ENCODE measurements at places on chromosomes 16 and 17.
A peak's percentile ranks its signal among the peaks of the same experiment; 100 is the strongest.

DNA sequence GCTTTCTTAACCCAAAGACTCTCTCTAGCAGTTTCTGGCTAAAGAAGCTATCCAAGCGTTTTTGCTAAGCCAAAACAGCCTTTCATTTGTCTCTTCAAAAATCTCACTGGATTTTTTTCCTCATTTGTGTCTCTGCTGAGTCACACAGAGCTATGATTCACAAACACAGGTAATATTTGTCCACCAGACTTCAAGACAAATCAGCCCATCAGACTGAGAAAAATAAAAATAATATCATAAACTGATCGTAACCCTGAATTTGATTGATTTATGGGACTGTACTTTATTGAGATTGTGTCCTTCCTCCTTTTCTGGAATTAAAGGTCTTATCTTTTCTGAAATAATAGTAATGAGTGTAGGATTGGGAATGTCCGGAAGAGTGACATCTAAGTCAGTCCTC lies 25.8 kb downstream of the TRIM16 start:
- DNase-seq = no peak

GRCh38 chr16:75653922-75654321 lies 6.3 kb downstream of the TERF2IP start:
- peak; percentile 76 for DNase-seq

GRCh38 chr17:11308531-11308930 lies 67.5 kb downstream of the SHISA6 start:
- no peak for DNase-seq

DNA sequence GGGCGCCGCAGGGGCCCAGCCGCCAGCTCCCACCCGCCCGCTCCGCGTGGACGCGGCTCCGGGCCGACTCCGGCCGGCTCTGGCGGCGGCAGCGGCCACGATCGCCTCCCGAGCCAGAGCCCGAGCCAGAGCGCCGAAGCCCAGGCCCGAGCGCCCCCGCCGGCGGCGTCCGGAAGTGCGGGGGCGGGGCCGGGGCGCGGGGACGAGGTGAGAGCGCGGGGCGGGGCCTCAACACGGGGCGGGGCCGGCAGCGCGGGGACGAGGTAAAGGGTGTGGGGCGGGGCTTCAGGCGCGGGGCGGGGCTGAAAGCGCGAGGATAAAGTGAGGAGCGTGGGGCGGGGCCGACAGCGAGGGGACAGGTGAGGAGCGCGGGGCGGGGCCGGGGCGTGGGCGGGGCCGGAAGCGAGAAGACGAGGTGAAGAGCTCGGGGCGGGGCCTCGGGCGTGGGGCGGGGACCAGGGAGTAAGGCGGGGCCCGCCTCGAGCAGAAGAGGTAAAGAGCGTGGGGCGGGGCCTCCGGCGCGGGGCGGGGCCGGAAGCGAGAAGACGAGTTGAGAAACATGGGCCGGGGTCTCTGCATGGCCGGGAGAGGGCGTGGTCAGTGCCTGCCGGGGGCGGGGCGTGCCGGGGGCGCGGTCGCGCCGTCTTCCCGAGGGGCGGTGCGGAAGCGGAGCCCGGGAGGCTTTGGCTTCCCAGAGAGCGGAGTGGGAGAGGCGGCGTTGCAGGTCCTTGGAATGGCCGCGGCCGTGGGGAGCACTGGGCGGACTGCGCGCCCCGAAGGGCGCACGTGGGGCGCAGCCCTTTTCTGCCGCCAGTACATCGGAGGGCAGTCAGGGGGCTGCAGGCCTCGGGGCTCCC lies at the start of gene AXIN1:
Gene AXIN1 (minus strand): TSS at position 177 of the 857 bp plus-strand sequence. CDS start 5,698 bp downstream, outside the sequence.
- DNase-seq = peak; percentile 85

DNA sequence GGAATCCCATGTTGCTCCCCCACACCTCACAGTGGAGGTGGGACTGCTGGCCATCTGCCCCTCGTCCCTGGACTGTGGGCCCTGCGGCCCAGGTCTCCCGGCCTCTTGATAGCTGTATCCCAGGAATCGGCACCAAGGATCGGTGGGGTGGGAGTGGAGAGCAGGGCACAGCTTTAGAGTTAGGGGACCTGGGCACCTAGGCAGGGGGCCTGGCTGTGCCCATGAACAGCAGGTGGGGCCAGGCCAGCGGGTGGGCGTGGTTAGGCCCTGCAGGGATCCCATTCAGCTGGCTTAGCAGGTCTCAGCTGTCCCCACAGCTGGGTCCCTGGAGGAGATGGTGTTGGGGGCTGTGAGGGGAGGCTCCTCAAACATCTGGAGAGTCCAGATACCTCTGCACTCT lies 49.2 kb downstream of the SREBF1 start:
- DNase-seq = no peak

GRCh38 chr16:57916735-57917438 lies 54.0 kb downstream of the CNGB1 start:
- peak; percentile 16 for DNase-seq

- DNase-seq = no peak
Measured at GRCh38 chr16:78227855-78228254, 128.4 kb downstream of the WWOX start.

DNA sequence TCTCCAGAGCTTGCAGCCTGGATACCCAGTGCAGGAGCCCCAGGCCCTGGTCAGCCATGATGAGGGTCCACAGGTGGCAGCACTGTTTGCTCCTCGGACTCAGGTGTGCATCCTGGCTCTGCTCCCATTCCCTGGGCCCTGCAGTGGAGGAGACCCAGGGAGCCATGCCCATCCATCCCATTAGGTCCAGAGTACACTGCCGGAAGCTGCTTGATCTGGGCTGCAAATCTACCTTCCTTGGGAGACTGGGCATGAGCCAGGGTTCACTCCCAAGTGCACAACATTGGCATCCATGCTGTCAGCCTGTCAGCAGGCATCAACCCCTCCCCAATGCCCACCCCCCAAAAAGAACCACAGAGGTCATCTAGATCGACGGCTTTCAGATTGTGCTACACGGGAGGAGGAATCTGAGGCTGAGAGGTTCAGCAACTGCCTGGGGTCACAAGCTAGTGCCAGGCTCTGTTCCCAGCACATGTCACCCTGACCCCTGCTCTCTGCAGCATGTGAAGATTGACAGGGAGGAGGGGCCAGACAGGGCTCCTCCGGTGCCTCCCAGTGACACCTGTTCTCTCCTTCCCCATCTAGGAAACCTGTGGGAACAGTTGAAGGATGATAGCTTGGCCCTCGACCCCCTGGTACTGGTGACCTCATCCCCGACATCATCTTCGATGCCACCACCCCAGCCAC lies 15.7 kb downstream of the UNC119 start:
- DNase-seq = no peak

DNA sequence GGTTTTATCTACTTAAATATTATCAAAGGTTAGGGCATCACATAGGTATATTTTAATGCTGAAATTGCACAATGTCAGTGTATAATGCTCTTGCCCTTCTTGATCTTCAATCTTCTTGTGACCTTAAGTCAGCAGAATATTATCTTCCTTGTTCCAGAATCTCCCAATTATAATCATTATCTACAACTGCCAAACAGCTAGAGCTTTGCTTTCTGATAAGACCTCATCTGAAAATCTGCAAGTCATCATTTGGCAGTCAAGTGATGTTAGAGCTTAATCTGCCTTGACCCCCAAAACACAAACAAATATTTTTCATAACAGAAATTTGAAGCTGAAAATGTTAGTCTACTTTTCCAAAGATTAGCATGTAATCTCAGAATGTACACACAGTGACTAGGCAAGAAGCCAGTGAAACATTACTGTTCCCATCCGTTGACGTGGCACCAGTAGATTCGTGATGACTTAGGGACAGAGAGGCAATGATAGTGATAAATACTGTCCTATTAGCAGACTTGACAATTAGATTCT lies 19.8 kb downstream of the REXO5 start:
- peak; percentile 44 for DNase-seq

GRCh38 chr17:65074778-65075250 lies 18.3 kb upstream of the GNA13 start:
- peak; percentile 68 for DNase-seq

- DNase-seq = peak; percentile 34
Measured at GRCh38 chr17:30961209-30962188, 9.3 kb upstream of the RNF135 start.

GRCh38 chr16:25143928-25144327 lies 32.4 kb downstream of the LCMT1 start:
- no peak for DNase-seq

DNA sequence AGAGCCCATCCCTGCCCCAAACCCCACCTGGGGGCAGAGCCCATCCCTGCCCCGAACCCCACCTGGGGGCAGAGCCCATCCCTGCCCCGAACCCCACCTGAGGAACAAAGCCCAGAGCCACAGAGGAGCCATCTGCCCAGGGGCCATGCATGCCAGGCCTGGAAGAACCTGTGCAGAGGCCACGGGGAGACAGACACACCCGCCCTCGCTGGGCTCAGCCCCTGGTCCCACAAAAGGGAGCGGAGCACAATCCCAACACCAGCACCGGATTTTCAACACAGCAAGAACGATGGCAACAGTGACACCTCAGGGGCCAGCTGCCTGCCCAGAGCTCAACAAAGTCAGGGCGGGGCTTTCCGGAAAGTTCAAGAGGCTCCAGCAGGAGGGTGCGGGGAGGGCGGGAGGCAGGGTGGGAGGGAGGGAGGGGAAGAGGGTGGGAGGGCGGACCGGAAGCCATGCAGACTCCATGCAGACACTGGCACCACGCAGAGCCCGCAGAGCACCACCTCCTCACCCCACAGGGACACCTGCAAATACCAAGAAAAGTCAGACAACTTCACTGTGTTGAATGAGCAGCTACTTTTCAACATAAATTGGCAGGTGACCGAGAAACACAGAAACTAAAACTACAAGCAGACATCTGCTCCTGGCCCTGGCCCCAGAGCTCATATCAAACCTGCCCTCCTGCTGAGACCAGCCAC lies 27.9 kb upstream of the C16orf95 start:
- no peak for DNase-seq

GRCh38 chr16:56675685-56676210 lies 6.1 kb downstream of the MT1H start:
- DNase-seq = no peak

- peak; percentile 44 for DNase-seq
Measured at GRCh38 chr16:67207249-67208091, 8.5 kb downstream of the ELMO3 start.

DNA sequence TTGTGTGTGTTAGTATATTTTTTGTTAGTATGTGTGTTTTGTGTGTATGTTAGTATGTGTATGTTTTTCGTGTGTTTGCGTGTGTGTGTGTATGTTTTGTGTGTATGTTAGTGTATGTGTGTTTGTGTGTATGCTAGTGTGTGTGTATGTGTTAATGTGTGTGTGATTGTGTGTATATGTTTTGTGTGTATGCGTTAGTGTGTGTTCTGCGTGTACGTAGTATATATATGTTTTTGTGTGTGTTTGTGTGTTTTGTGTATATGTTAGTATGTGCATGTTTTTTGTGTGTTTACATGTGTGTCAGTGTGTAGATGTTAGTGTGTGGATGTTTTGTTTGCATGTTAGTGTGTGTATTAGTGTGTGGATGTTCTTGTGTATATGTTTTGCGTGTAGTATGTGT lies 29.6 kb downstream of the RBFOX1 start:
- no peak for DNase-seq

- DNase-seq = no peak
Measured at GRCh38 chr16:61435346-61435745, 600.9 kb downstream of the CDH8 start.

DNA sequence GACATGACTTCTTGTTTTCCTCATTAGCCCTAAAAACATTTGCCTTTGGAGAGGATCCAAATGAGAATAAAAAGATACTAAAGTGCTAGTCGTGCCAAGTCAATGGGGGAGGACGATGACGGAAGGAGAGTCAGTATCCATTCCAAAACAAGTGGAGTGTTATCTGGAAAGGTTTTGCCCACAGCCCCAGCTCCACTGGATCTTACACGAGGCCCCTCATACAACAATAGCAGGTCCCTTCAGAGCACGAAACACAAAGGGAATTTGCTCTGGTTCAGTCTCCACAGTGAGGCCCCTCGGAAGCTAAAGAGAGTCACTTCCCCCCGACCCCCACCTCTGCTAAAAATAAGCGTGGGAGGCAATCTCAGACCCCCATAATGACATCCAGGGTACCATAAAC lies 496.9 kb upstream of the ZFHX3 start:
- no peak for DNase-seq

- DNase-seq = peak; percentile 42
Measured at GRCh38 chr16:53142823-53143568, 88.2 kb downstream of the CHD9 start.

DNA sequence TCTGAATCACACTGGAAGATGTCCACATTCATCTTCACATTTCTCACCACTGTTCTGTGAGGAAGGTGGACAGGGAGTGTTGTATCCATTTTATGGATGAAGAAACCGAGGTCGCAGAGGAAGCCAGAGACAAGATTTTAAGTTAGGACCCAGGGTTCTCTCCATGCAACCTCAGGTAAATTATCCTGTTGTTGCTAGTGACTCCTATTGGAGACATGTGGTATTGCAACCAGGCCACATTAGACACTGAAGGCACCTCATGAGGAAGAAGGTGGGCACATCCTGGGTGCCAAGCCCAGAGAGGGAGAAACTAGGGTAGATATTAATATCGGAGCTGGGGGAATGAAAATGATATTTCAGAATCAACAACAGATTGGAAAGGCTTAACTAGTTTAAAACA lies 8.5 kb upstream of the WNT9B start:
- no peak for DNase-seq

- DNase-seq = no peak
Measured at GRCh38 chr16:85124636-85125346, 12.5 kb upstream of the CIBAR2 start.

GRCh38 chr17:77746896-77747554 lies 211.5 kb upstream of the TNRC6C start:
- DNase-seq = no peak

DNA sequence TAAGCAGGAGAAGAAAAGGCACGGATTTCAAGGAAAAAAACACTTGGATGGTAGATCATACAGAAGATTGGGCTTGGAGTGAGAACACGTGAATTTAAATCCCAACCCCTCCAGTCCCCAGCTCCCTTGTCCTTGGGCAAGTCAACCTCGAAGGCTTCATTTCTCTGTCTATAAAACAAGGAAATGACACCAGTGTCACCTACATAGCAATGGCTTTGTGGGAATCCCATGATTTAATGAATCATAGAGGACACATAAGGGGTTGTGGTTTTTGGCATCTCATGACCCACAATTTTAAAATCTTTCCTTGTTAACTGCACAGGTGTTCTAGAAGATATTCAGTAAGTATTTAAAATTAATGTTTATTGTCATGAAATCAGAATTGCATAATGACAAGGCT lies 8.2 kb upstream of the CCL2 start:
- DNase-seq = no peak

GRCh38 chr16:79985606-79986005 lies 385.1 kb upstream of the MAF start:
- no peak for DNase-seq

DNA sequence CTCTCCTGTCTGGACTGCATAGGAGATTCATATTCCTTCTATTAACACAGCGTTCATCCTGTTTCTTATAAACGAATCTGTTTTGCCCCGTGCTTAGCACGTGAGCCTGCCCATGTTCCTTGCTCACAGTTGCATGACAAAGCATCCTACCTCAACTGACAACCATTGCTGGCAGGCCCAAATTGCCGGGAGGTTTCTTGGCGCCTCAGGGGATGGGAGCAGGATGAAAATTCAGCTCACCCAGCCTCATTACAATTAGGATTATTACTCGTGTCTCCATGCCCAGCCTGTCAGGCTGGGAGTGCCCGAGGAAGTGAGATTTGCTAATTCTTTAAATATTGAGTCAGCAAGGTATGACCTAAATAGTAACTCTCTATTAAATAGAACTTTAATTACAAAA lies 36.7 kb upstream of the HELZ start:
- DNase-seq = no peak

GRCh38 chr17:31533546-31534155 lies 142.2 kb downstream of the RAB11FIP4 start:
- peak; percentile 88 for DNase-seq

GRCh38 chr17:83088909-83089308 lies 9.5 kb downstream of the METRNL start:
- no peak for DNase-seq

GRCh38 chr17:78889531-78889930 lies 13.5 kb downstream of the CEP295NL start:
- DNase-seq = no peak
